ENCODE measurements at places on chromosomes 16 and 17.

- no peak for DNase-seq
Measured at GRCh38 chr16:78034530-78034929, 12.2 kb downstream of the CLEC3A start.

DNA sequence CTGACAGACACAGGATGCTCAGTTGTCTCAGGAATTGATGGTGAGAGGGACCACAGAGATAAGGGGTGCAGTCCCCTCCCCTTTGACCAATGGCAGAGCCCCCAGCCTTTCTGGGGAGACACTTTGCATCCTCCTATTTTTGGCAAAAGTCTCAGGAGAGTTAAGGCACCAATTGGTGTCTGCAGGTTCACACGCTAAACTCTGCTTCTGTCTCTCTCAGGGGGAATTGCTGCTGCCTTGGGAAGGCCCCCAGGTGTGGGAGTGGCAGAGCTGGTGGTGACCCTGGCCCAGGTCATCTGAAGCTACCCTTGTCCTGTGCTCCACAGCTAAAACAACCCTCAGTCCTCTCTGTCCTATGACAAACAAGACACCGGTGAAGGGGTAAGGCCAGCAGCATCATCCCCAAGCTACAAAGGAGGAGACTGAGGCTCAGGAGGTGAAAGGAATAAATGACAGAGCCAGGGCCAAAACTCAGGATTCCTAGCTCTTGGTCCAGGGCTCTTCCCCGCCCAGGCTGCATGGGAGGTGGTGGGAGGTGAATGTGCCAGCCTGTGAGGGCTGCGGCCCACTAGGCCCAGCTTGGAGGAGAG is 20.3 kb downstream of the OSBPL7 start:
- DNase-seq, result no peak

DNA sequence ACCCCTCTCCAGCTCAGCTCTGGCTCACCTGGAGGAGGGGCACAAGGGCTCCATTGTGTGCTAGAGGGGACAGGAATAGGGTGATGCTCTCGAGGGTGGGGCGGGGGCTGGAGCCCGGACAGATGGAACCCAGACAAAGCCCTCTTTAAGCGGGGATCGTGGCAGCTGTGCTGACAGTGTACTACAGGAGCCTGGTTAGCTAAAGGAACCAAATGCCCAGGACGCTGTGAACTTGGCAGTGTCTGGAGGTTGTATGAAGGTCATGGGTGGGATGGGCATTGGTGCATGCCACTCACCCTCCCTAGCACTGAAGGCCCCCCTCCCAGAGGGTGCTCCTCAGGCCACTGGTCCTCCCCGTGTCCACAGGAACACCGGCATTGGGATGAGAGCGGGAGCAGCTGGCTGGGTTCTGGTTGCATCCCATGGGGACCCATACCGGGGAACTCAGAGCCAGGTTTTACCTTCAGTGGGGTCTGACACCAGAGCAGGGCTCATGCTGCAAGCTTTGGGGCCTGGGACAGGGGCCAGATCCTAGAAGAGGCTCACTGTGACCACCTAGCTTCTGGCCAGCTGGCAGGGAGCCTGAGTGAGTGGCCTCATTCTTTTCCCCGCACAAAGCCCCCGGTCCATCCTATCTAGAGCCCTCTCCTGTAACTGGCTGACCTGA is 11.9 kb downstream of the KIF19 start:
- no peak for DNase-seq

- no peak for DNase-seq
Measured at GRCh38 chr17:3796110-3796821, 4.7 kb downstream of the ITGAE start.

GRCh38 chr17:4179071-4179470 is 36.1 kb downstream of the CYB5D2 start:
- no peak for DNase-seq

- DNase-seq, result peak; percentile 59
Measured at GRCh38 chr16:4021070-4021779, 95.0 kb downstream of the ADCY9 start.

- no peak for DNase-seq
Measured at GRCh38 chr16:68296291-68296690, 14.5 kb downstream of the SLC7A6OS start.

DNA sequence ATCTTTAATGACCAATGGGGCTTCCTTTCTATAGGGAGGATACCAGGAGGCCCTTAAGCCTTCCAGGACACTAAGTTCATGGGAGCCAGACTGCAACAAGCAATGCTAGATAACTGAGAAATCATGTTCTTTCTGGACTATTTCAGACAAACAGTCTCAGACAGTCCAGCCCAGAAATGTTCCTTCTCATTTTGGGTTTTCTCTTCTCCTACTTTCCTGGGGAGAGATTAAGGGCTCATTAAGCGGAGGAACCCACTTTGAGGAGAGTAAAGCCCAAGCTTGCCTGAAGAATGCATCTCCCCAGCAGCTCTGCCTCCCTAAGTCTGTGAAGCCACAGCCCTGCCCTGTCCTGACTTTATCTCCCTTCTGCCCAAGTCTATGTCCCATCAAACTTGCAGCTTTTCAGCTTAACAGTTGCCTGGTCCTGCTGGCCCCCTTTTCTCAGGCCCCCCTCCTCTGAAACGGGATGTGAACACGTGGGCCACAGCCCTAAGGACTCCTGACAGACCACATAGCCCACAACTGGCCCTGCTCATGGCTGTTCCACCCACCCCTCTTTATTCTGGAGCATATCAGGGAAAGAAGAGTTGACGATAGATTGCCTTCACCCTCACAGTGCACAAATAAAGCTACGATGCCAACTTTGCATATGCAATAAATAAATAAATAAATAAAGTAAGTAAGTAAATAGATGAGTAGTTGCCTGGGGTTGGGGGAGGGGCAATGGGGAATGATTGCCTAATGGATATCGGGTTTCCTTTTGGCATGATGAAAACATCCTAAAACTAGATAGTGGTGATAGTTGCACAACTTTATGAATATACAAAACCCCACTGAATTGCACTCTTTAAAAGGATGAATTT is 111.0 kb downstream of the N4BP1 start:
- peak; percentile 93 for DNase-seq

GRCh38 chr16:85649411-85650134 is 36.5 kb downstream of the GSE1 start:
- DNase-seq, result no peak
